ENCODE measurements at places on chromosomes 3 and 15.

- no peak for DNase-seq
Measured at GRCh38 chr3:66495668-66496045, 5.2 kb downstream of the LRIG1 start.

GRCh38 chr3:20576228-20576627 lies 390.2 kb upstream of the SGO1 start:
- no peak for DNase-seq

GRCh38 chr3:52090933-52091468 lies 34.6 kb upstream of the DUSP7 start:
- DNase-seq = no peak

GRCh38 chr3:74344865-74345440 lies 269.5 kb downstream of the CNTN3 start:
- no peak for DNase-seq

DNA sequence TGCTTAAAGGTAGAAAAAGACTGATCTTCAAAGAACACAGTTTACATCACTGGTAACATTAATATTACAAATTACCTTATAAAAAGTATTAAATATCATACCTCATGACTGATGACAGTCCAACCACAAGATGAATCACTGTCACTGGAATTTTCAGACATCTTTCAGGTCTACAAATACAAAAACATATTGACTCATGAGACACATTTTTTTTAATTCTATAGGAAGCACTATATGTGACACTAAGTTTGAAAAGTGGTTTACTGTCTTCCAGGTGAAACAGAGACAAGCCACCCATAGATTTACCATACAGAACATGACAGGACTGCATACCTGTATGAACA lies 18.9 kb downstream of the CCPG1 start:
- DNase-seq = no peak

DNA sequence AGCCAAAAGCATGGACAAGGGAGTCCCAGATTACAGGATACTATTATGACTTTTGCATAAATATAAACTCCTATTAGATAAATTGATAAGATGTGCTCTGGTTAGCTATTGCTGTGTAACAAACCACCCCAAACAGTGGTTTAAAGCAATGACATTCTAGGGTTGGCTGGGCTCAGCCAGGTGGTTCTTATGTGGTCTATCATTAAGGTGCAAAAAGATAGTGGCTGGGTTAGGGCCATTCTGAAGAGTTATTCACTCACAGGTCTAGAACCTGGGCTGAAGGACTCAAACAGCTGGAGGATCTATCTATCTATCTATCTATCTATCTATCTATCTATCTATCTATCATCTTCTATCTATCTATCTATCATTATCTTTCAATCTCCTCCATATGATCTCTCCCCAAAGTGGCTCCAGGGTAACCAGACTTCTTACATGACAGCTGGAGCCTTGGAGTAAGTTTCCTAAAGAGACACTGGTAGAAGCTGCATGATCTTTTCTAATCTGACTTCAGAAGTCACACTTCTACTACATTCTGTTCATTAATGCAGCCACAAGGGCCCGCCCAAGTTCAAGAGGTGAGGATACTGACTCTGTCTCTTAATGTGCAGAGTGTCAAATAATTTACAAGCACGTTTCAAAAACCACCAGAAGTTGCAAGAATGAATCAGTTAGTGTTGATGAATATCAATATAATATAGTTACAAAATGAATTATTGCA lies 74.9 kb upstream of the XCR1 start:
- no peak for DNase-seq

DNA sequence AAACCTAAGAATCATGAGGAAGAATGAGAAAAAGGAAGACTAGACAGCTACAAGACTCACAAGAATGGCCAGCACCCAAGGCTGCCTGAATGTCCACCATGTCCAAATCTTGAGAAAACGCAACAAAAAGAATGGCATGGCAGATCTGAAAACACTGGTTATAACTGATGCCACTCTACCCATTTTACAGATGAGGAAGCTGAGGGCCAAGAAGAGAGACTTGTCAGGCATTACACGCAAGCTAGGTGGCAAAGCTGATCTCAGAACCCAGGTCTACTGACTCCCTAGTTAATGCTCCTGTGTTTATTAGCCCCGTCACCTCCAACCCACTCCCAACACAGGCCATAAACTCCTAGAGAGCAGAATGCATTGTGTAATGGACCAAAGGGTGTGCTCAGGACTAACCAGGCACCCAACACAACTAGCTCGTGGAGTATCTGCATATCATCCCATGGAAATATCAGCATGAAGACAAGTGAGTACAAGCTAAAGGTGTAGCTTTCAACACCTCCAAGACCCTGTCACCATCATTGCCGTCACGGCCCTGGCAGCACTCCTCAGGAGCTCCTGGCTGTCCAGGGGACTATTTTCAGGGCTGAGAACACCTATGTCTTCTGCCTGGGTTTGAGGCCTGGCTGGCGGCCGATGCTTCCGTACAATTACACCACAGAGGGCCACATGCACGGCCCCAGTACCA lies 111.7 kb downstream of the XXYLT1 start:
- no peak for DNase-seq

DNA sequence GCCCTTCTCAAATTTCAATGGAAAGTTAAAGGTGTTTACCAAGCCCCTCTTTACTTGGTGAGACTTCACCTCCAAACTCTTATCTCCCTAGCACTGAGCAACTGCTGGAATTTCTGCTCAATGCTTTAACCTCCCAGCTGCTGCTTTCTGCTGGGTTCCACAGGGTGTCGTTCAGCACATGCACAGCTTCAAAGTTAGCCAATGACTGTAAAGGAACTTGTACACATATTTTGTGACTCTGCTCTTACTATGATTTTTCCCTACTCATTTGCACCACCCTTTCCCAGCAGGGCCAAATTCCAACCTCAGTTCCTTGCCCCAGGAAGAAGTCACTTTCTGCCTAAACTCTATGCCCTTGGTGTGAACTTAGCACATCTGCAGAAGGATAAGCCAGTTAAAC lies 89.7 kb downstream of the ULK4 start:
- DNase-seq = no peak

GRCh38 chr3:50382722-50383121 lies 23.4 kb upstream of the TMEM115 start:
- DNase-seq = no peak

Measured in T47D (cell line).